ENCODE measurements at places on chromosomes 4 and X. TPM values are rescaled to one million over a fixed set of nuclear protein-coding genes. Genes with fewer than 3 reads are reported as not detected.

Gene RIBC1
- not detected for total RNA-seq

Gene MEPE
- total RNA-seq = not detected

Gene LUZP4
- total RNA-seq = not detected

Gene XK
- total RNA-seq = 2.0 TPM

Gene RAB9B
- total RNA-seq = 0.98 TPM

Gene STBD1
- total RNA-seq = 7.6 TPM

Gene IL21
- total RNA-seq = not detected

Gene MAGIX
- total RNA-seq = 2.2 TPM

Gene CXCL11
- total RNA-seq = not detected

Gene MGAT4D
- total RNA-seq = not detected

Gene CNGA1
- total RNA-seq = 2.0 TPM

Gene VEGFC
- 14.2 TPM for total RNA-seq

Gene KANTR
- total RNA-seq = 35.8 TPM

Gene RXFP1
- total RNA-seq = 1.5 TPM

Gene SAGE1
- total RNA-seq = not detected

Gene AMBN
- total RNA-seq = not detected

Gene LIMCH1
- 17.9 TPM for total RNA-seq

Gene HSD17B13
- total RNA-seq = 23.8 TPM

Gene DUSP21
- not detected for total RNA-seq

Gene FAM114A1
- 105 TPM for total RNA-seq

Gene MAGED4
- 2.7 TPM for total RNA-seq

Gene ASMTL
- total RNA-seq = 31.7 TPM

Gene USP17L26
- not detected for total RNA-seq

Gene KIF4A
- 2.2 TPM for total RNA-seq

Gene MAGEC2
- total RNA-seq = not detected

Data from vagina (tissue), 2 donors.